ENCODE measurements at places on chromosomes 1 and 21.
A peak's percentile ranks its signal among the peaks of the same experiment; 100 is the strongest.

GRCh38 chr1:93937997-93938396 lies 28.8 kb upstream of the GCLM start:
- DNase-seq = no peak

GRCh38 chr1:217856342-217857034 lies 225.3 kb downstream of the SPATA17 start:
- DNase-seq = peak; percentile 10

- DNase-seq = no peak
Observed at GRCh38 chr1:161933592-161934588, 89.8 kb downstream of the OLFML2B start.

- no peak for DNase-seq
Observed at GRCh38 chr1:4959216-4959615, 304.8 kb downstream of the AJAP1 start.

DNA sequence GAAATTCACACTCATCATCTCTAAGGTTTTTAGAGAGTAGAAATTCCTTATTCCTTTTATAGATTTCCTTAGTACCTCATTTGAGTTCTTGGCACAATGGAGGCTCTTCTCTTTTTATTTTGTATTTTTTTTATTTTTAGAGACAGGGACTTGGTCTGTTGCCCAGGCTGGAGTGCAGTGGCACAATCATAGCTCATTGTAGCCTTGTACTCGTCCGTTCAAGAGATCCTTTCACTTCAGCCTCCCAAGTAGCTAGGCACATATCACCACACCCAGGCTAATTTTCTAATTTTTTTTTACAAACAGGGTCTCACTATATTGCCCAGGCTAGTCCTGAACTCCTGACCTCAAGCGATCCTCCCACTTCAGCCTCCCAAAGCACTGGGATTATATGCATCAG lies 29.6 kb downstream of the RGL1 start:
- DNase-seq = no peak

DNA sequence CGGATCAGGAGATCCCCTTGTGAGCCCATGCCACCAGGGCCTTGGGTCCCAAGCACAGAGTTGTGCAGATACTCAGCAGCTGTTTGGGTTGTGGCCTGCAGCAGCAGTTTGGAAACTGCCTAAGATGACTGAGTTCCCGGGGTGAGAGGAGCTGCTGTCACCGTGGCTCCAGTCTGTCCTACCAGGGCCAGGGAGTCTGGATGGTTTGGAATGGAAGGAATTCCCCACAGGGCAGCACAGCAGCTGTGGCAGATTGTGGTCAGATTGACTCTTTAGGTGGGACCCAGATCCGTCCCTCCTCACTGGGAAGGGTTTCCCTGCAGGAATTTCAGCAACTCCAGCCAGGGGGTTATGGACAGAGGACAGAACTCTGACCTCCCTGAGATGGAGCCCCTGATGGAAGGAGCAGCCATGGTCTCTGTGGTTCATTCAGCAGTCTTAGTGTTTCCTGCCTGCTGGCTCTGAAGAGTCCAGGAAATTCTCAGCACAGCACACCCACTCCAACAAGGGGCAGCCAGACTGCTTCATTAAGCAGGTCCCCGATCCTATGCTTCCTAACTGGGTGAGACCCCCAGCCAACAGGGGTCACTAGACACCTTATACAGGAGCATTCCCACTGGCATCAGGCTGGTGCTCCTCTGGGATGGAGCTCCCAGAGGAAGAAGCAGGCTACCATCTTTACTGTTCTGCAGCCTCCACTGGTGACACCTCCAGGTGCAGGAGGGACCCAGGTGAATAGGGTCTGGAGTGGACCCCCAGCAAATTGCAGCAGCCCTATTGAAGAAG lies 51.5 kb upstream of the TNFSF4 start:
- peak; percentile 43 for DNase-seq

- DNase-seq = no peak
Observed at GRCh38 chr1:101183388-101183699, 53.5 kb upstream of the S1PR1 start.

Measured in ELR (cell line).